ENCODE measurements at places on chromosomes 2 and 18.
A peak's percentile ranks its signal among the peaks of the same experiment; 100 is the strongest.

DNA sequence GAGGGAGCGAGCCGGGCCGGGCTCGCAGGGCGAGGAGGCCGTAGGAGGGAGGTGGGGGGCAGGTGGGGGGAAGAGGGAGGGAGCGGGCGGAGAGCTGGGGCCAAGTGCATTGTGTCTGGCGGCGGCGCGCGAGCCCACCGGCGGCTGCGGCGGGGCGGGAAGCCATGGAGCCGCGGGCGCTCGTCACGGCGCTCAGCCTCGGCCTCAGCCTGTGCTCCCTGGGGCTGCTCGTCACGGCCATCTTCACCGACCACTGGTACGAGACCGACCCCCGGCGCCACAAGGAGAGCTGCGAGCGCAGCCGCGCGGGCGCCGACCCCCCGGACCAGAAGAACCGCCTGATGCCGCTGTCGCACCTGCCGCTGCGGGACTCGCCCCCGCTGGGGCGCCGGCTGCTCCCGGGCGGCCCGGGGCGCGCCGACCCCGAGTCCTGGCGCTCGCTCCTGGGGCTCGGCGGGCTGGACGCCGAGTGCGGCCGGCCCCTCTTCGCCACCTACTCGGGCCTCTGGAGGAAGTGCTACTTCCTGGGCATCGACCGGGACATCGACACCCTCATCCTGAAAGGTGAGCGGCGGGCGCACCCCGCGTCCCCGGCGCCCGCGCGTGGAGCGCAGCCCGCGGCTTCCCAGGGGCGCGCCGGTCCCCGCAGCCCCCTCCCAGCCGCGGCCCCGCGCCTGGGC lies at the start of gene TMEM178A:
TSS of gene TMEM178A (plus strand) at position 107 of the 680 bp plus-strand sequence. CDS start at position 165, 58 bp downstream.
- no peak for DNase-seq

GRCh38 chr2:3787768-3788167 lies 84.4 kb downstream of the DCDC2C start:
- DNase-seq = no peak

GRCh38 chr2:227414846-227415245 lies 27.1 kb upstream of the SCYGR1 start:
- DNase-seq = no peak

DNA sequence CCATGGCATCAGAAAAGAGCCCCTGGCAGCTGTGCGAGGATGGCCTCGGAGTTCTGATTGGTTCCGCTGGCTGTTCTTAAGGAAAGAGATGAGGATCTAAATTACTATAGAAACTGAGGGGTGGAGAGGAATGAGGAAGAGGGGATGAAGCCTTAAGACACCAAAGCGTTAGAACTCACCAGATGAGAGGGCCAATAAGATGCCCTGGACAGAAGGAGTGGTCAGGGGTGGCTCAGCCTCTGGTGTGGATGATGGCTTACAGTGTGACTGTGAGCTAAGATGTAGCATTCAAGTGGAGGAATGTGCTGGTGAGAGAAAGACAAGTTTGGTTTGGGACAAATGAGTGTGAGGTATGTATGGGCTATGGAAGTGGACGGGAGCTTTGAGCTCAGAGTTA lies 97.8 kb downstream of the ZFP36L2 start:
- no peak for DNase-seq

DNA sequence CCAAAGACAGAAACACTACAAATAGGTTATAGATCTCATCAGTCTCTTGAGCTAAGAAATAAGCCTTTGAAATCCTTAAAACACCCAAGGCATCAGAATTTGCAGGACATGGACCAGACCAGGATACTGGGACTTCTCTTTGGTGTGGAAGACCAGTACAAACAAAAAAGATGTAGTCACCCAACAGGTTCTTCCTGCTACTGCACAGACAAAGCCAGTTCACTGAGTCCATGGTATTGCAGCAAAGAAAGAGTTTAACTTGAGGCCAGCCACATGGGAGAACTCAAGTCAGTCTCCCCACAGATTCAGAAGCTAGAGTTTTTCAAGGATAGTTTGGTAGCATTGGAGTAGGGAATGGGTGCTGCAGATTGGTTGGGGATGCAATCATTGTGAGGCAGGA lies 169.6 kb upstream of the NDUFV2 start:
- DNase-seq = no peak

DNA sequence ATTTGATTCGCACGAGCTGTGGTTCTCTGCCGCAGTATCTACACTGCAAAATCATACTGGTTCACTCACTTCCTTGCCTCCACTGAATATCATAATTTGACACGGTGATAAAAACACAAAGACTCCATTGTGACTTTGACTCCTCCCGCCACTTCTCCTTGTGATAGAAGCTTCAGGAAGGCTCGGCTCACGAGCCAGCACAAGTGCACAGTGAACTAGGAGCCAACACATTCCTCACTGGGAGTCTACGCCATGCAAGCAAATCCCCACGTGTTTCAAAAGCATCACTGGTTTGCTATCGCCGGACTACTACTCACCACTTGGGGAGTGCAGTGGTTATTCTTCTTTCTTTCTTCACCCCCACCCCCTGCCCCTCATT lies 293.3 kb upstream of the PARD3B start:
- DNase-seq = no peak

DNA sequence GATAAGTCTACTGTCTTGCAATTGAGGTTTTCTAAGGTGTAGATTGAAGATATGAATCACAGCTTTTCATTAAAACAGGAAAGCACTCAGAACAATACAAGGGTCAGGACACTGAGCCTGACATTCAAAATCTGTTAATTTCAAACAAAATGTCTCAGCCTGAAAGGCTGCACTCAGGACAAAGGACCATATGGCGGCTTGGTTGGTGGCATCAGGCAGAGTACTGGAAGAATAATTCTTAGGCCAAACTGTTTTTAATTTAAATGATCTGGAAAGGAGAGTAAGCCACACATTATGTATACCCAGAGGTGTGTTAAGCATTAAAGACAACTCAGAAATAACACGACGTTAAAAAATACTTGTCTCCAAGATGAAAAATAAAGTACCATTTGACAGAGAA lies 85.9 kb downstream of the SKA1 start:
- DNase-seq = no peak

- no peak for DNase-seq
Measured at GRCh38 chr2:127128445-127128904, 21.5 kb upstream of the BIN1 start.

DNA sequence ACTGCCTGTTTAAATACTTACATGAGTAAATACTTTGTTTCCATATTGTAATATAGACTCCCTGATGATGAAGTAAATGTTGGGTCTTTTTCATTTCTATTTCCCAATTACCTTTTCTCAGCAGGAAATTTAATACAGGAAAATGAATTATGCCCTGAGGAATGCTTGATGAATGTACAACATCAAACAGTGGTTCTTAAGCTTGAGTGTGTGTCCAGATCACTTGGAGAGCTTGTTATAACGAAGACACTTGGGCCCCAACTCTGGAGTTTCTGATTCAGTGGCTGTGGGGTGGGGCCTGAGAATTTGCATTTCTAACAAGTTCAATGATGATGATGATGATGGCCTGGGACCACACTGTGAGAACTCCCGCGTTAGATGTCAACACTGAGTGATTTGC lies 7.1 kb upstream of the ME2 start:
- DNase-seq = no peak

DNA sequence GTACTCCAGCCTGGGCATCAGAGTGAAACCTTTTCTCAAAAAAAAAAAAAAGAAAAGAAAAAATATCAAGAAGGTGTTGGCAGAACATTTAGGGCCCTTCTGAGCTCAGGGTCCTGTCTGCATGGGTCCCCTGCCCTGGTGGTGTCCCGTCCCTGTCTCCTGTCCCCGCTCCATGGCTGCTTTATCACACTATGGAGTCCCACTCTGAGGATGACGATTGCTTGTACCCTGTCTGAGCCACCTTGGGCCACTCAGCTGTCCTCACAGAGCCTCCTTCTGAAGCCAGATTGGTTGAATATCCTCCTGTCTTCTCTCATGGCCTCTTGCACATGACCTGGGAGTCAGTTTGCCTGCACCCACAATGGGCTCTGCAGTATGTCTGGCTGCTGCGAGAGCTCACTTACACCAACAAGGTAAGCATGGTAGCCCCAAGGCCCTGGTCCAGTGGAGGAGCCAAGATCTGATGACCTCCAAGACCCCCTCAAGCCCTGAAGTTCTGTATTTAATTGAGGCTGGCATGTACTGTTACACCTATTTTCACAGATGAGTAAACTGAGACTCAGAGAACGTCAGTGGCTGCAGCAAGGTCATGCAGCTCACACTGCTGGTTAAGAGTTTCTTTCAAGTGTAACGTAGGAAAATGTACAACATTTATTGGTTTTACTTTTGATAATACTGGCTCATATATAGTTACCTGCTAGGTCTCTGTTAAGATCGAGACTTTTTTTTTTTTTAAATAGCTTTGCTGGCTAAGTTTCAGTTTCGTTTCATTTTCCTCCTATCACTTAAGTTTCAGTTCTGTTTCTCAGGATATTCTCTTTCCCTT lies 16.9 kb upstream of the ZCCHC2 start:
- peak; percentile 43 for DNase-seq

DNA sequence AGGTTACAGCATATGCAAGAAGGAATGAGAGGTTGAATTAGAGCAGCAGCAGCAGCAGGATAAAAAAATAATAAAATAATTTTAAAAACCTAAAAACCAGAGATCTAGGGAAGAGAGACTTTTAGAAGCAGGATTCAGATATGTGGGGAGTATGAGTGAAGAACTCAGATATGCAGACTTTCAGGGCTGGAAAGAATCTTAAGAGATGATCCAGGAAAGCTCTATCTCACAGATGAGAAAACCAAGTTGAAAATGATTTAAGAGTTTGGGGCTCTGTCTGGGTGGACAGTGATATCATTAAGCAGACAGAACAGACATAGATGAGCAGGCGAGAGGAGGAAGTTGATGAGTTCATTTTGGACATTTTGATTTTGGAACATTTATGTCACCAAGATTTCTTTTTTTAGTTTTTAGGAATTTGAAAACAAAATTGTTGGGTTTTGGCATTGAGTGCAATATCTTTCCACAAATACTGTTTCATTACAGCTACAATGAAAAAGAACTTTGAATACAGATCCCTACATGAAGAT lies 31.8 kb downstream of the BCL2 start:
- no peak for DNase-seq

DNA sequence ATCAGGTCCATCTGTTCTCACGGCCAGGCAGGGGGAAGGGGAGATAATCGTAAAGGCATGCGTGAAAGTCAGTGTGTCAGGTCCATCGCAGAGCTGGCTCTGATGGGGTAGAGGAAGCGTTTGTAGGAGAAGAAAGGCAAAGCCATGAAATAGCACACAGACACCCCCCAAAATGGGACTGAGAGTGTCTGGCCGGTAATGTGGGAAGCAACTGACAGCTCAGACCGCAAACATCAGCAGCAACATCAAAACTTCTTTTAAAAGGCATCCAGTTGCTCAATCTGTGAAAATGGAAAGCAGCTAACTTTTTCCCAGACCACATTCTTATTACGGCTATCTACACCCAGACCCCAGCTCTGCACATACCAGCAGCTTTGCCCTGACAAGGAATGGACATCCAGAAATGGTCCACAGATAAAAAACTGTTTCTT lies 232.6 kb downstream of the EN1 start:
- DNase-seq = no peak

DNA sequence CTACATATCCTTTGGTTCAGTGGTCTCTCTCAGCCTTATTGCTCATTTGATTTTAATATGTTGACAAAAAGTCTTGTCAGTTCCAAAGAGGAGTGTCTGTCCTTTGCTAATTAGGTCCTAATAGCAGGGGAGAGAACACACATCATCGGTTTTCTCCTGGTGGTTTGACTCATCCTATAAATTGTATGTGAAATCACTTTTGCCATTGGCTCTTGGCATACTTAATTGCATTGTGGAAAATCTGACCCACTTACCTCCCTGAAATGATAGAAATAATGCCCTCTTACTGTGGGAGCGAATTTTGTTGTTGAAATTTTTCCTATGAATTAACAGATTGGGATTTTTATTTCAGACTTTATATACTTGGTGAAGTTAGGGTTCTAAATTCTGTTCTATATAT lies 58.3 kb downstream of the MTCL1 start:
- DNase-seq = no peak

GRCh38 chr2:97651114-97651513 lies 5.3 kb downstream of the COX5B start:
- DNase-seq = no peak

- DNase-seq = no peak
Measured at GRCh38 chr2:207724113-207724512, 12.7 kb downstream of the CCNYL1 start.

GRCh38 chr2:11032396-11032795 lies 120.7 kb downstream of the KCNF1 start:
- no peak for DNase-seq

GRCh38 chr2:239674101-239674980 lies 273.5 kb upstream of the HDAC4 start:
- no peak for DNase-seq

DNA sequence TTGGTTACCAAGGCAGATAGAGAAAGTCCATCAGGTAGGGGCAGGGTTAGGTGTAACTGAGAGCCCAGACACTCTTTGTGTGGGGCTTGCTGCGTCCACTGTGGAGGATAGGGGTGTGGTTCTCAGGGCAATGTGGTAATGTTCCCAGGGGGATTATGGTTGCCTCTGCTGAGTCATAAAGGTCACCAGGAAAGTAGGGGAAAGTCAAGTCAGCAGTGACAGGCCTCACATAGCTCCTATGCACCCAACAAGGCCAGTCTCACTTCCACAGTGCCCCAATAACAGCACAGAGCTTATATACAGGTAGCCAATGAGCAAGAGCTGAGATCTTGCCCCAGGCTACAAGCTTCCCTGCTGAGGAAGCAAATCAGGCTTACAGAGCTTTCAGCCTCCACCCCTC lies 1438.0 kb upstream of the ZEB2 start:
- no peak for DNase-seq

DNA sequence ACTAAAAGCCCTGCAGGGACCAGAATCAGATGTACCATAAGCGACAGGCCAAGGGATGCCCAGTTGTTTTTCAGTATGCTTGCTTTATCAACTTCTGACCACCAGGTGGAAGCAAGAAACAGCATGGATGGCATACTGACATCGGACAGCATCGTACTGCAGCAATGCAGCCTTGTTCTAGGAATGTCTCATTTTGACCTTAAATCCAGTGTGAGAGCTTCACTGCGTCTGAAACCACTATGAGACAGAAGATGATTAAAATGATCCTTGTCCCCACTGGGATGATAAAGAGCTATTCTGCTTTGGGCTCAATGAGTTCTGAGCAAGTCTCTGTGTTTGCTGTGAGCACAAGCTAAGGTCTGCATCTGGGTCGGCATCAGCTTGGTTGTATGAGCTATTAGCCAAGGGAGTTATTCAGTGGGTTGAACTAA lies 54.3 kb downstream of the CDK15 start:
- peak; percentile 56 for DNase-seq

DNA sequence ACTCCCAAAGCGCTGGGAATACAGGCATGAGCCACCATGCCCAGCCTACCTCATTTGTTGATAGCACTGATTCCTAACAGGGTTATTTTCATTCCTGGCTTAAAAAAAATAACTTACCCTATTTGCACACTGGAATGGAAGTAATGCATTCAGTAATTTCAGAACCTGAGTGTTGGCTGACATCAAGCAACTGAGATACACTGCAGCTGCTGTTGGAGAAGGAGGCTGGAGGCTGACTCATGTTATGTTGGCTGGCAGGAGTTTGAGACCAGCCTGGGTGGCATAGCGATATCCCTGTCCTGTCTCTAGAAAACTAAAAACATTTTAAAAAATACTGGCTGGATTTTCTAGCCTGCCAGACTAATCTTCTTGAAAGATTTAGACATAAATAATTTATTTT lies 385.1 kb upstream of the MEX3C start:
- no peak for DNase-seq

- no peak for DNase-seq
Measured at GRCh38 chr2:178429336-178429735, 21.6 kb downstream of the PRKRA start.

Measured in activated CD4-positive, alpha-beta T cell treated with anti-CD3 and anti-CD28 coated beads, Interleukin-2, amount 10 ng/mL, durations not matched to agents 7 days and 5 days (primary cell).